Activated gamma-delta T cell (primary cell): ENCODE measurements at places on chromosomes 12 and 14.

DNA sequence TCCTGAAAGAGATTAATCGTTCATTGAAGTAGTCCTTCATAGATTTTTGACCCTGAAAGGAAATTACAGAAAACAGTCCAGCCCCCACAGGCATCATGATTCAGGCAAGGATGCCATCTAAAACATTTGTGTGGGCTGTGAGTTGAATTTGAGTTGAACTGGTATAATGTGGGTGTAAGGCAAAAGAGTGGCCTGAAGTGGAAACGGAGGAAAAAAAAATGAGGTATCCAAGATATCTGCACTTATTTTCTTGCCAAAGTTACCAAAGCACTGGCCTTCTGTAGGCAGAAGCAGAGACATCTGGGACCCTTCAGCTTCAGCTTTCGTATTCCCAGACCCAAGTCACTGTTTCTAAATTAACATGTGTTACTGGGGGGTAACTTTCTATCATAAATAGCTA, 105.1 kb upstream of the DIO2 start:
- DNase-seq = no peak

DNA sequence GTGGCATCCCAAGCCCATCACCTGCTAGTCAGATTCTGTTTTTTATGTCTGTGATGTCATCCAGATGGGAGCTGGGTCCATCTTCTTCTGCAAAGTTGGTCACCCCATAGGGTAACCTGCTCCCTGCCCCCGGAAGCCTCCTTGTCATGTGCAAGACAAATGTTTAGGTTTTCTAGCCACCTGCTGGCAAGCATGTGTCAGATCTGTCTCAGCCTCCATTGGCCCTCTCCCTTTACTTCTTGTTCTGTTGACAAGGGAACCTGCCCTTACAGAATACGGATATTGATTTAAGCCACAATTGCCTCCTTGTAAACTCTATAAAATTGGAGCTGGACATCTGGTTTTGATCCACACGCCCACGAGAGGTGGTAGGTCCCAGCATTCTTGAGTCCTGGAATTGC, 7.5 kb downstream of the NTF3 start:
- DNase-seq = no peak

DNA sequence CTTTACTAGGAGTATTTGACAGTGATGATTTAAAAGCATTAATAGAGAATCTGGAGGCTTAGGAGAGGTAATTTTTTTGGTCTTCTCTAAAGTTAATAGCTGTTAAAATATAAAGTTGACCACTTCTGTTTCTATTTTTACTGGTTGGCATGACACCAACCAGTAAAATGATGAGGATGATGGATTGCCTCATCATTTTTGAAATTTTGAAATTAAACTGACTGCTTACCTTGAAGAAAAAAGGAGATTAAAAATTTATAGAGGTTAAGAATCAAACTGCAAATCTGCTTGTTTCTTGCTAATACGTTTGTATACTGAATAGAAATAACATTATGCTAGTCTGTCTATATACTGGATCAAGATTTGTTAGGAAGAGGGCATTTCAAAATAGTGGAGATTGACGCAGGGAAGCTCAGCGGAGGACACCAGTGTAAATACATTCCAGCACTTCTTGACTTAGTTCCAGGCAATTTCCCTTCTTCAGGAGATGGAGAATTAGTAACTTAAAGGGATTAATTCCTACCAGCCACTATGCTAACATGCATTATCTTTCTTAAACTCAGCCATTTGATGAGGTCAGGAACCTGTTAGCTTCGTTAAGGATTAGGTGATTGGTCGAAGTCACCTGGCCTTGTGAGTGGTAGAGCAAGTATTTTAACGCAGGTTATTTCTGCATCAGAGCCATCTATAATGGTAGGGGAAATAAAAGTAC, 3.6 kb downstream of the EID3 start:
- no peak for DNase-seq

GRCh38 chr12:39581592-39581991, 38.0 kb downstream of the ABCD2 start:
- DNase-seq = no peak

DNA sequence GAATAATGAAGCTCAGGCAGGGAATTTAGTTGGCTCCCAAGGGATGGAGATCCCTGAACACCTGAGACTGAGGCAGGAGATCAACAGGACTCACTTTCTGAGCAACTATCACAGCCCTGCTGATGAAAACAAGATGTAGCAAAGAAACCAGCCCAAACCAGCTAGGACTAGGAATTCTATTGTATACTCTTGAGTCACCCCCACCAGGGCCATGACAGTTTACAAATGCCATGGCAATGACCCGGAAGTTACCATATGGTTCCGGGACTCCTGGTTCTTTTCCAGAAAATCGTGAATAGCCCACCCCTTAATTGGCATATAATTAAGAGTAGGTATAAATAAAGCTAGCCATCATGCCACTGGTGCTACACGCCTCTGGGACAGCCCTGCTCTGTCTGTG, 46.0 kb upstream of the OASL start:
- DNase-seq = no peak

DNA sequence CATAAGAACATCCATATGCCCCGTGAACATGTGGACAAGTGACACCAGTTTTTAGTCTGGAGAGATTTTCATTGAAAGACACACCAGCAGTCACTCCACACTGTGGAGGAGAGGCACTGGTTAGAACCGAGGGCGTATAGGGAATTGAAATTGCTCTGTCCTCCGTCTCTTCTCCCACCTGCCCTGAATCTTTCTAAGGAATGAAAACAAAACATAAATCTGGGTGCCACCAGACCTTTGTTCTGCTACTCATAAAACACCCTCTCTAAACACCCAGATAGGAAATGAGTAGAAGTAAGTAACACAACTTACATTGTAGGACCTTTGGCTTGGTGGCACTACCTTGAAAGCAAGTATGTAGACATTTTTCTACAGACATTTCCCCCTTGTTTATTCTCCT, 37.1 kb upstream of the STON2 start:
- DNase-seq = no peak

DNA sequence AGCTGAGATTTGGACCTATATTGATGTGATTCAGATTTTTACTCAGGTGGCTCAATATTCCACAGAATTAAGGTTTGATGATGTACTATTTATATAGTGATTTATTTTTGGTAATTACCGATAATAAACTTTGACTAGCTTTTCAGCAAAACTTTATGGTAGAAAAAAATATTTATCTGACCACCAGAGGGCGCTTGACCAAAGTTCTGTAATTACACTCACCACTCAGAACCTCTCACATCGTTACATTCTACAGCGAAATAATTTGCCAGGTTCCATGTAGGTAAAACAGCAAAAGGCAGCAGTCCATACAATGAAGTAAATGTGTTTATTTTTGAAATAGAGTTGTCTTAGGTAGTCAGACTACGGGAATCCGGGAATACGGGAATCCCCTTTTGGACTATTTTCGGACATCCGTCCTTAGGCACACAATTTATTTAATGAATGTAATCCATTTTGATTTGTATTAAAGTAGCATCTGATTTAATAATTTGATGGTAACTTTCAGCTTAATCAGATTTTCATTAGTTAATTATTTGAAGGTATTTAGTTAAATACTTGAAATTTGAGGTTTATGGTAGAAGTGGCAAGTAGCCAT, 143.0 kb upstream of the DDHD1 start:
- DNase-seq = no peak

DNA sequence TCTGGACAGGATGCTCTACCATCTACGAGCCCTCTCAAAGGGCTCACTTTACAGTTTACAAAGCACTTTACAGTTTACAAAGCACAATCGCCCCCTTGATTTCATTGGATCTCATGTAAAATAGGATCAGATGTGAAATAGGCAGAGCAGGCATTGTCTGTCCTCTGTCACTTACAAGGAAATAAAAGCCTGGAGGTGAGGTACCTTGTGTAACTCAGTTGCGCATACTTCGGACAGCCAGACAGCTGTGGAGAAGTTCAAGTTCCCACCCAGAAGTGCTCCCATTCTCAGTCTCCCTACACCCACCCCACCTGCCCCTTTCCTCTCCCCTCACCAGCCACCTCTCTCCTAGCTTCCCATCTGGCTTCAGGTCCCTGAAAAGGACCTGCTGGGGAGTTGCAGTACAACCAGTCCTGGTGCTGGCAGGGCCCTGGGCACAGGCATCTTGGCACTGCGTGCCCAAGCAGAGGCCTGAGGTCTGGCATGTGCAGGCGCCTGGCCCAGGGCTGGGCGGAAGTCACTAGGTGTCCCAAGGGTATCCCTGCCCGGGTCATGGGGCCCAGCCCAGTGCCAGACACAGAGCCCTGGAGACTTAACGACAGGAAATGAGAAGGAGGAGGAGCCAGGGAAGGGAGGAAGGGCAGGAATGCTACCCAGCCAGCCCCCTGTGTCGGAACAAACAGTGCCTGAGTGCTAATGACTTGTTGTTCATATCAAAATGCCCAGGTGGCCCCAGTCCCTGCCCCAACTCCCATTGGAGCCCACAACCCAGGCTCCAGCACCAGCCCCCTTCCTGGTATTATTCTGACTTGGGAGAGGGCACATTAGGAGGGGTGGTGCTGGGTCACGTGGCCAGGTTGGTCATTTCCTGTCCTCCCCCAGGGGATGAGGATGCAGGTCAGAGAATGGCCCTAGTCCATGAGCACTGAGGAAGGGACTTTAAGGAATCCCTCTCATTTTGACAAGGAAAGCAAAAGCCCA, 5.4 kb downstream of the RAPGEF3 start:
- DNase-seq = no peak

DNA sequence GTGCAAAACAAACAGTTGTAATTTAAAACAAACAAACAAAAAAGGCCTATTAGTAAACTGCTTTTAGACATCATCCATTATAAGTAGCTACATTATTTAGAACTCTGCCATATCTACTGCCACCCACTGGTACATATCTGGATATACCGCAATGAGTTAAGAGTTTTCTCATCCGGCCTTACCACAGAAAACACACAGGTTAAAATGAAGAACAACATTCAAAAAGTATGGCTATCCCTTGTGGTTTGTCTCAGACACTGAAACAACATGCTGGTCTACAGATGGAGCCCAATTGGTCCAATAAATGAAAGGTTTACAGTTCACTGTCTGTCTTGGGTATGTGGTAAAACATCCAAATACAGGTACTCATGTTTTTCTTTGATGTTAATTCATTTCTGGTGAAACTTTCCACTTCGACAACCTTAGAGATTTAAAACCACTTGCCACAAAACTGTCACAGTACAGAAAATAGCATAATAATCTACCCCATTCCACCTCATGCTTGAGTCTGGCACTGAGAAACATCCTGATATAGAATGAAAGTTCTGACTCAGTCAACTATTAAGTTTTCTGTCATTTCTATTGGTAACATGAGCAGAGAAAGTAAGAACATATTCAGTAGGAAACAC, 354.3 kb downstream of the CEP128 start:
- DNase-seq = no peak

GRCh38 chr12:85782711-85783110, 53.5 kb downstream of the RASSF9 start:
- no peak for DNase-seq

GRCh38 chr12:52335598-52336262, 14.5 kb upstream of the KRT83 start:
- DNase-seq = no peak

DNA sequence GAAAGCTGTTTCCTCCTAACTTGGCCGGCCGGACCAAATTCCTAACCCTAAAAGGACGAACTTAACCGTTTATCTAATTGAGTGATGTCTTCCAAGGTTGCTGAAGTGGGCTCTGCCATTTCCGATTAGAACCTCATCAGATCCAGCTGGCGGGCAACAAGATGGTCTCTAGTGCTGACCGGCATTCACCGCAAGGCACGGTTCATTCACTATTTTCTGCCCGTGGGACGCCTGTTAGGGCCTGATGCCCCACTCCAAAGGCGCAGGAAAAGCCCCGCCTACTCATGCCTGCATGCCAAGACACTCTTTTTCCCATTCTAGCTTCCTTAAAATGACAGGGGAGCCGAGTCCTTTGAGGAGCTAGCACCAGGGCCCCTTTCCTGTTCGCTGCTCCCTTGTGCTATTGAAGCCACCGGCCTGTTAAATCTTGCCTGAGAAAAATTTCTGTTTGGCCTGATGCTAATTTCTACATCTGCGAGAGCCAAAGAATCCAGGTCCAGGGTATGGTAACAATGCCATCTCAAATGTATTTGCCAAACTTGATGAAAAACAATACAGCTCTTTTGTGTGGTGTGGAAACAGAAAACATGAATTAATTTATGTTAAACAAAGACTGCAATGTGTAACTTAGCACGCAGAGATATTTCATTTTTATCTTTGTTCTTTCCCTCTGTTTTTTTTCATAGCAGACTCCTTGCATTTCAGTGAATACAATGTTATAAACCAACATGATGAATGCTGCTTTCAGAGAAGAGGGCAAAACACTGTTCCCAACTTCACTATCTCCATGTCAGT, 1071.2 kb upstream of the USP15 start:
- no peak for DNase-seq

DNA sequence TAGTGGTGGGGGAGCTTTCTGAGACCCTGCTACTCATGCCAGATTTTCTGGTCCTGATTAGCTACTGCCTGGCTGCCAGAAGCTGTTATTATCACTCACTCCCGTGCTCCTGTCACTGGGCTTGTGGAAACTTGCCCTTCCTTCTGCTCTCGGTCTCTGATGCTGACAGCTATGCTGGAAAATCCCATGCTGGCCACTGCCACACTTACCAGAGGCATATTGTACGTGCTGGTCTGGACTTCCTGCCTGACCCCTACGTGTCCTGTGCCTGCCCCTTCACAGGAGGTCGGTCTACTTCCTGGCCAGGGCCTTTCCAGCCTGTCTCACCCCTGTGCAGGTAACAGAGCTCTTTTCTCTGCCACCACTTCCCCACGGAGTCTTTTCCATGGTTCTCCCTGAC, 149.4 kb upstream of the PLEKHG7 start:
- DNase-seq = no peak

DNA sequence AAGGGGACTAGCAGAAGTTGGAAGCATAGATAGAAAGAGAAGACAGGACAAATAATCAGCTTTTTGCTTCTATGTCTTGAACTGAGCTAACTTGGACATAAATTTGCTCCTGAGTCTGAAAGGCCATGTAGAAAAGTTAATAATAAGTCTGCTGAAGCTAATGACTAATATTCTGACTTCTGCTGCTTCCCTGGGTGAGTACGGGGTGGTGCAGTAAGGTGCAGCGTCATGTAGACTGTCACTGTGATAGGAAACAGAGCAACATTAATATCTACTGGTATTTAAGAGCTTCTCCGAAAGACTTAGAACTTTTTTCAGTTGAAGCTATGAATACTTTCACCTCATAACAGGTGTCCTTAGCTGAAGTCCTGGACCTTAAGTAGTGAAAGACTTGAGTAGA, 34.1 kb upstream of the CPM start:
- DNase-seq = no peak

- no peak for DNase-seq
Observed at GRCh38 chr12:49105504-49106084, 5.1 kb downstream of the LMBR1L start.

- DNase-seq = no peak
Observed at GRCh38 chr12:57342207-57342691, 88.6 kb downstream of the R3HDM2 start.

- no peak for DNase-seq
Observed at GRCh38 chr14:30225176-30225575, 297.5 kb upstream of the PRKD1 start.
